ENCODE measurements at places on chromosomes 12 and 14.

GRCh38 chr12:116466536-116466935 is 92.6 kb upstream of the MAP1LC3B2 start:
- no peak for DNase-seq

- peak; percentile 44 for DNase-seq
These were observed 53.3 kb downstream of the RBM19 start for GRCh38 chr12:113912760-113913329.

DNA sequence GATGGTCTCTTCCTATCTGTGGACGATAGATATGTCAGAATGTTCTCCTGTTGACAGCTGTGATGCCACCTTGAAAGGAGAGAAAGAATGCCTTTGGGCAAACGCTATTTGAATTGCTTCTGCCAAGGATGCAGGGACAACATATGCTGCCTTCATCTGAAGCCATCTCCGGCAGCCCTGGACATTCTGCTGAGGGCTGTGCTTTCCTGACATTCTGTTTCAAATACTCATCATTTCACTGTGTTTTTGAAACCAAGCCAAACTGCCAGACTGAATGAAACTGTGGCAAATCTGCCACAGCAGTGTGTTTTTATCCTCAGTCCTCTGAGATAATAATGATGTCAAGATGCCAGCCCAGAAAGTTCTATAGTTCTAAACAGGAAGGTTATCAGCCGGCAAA is 85.8 kb upstream of the BCAT1 start:
- no peak for DNase-seq

DNA sequence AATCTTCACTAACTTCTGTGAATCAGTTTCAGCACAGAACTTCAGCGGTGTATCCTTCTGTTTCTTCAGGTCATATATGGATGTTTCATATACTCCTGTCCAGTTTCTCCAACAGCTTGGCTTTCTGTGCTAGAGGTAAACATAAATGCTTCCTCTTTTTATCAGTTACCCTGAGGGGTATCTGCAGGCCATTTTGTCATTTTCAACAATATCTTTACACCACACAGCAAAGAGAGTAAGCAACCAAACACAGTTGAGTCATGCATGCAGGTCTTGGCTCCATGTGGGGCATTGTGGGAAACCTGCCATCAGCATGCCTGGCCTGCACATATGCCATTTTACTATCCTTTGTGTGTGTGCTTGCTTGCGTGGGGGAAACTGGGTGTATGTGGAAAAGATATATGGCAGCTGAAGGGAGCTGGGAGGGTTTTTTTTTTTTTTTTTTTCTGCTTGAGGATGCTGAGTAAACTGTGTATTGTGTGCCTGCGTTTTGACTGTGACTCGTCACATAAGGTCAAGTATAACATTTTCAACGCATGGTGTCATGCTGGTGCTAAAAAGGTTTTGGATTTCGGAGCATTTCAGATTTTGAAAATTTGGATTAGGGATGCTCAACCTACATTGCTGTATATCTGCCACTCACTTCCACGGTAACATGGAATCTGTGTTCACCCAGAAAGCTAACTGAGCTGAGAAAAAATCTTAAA is 56.1 kb upstream of the YARS2 start:
- DNase-seq: no peak

GRCh38 chr12:94643606-94644005 is 6.8 kb downstream of the TMCC3 start:
- DNase-seq: no peak

DNA sequence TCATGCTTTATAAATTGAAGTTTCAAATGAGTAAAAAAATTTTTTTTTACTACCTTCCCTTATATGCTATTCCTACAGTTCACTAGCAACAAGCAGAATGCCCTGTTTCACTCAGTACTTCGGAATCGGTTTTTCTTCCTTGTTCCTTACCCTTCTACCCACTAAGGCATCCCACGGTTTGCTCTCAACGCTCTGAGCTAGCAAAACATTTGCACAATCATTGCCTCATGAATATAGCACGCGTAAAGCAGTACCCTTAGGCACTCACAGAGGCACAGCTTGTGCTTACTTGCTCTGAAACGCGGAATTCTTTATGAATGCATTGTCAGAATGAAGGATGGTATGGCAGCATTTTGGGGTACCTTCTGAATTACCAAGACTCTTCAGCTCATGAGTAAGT is 45.0 kb downstream of the PPP1R13B start:
- DNase-seq: no peak

GRCh38 chr12:25583545-25583944 is 30.5 kb upstream of the LMNTD1 start:
- no peak for DNase-seq

Measured in CD4-positive, alpha-beta T cell treated with Interleukin-15 for 4 hours (primary cell).